ENCODE measurements at places on chromosomes 13 and 19.

GRCh38 chr13:71464686-71465085 is 402.3 kb downstream of the DACH1 start:
- no peak for DNase-seq

DNA sequence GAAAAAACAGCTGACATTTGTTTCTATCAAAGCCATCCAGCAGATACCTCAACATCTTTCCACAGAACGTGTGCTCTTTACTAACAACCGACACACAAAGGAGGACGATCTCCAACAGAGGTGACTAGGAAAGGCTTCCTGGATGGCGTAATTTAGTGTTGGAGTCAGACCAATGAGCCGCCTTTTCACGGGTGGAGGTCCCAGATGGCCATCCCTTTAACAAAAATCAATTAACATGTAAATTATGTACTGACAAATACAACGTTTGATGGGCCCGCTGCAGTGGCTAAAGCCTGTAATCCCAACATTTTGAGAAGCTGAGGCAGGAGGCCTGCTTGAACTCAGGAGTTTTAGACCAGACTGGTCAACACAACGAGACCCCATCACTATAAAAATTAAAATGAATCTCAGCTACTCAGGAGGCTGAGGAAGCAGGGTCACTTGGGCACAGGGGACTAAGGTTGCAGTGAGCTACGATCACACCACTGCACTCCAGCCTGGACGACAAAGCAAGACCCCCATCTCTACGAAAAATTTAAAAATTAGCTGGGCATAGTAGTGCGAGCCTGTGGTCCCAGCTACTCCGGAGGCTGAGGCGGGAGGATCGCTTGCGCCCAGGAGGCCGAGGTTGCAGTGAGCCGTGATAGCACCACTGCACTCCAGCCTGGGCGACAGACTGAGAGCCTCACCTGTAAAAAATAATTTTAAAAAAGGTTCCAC is 1.2 kb upstream of the DPY19L3 start:
- DNase-seq, result no peak

GRCh38 chr13:98050041-98050466 is 92.8 kb upstream of the FARP1 start:
- no peak for DNase-seq

GRCh38 chr13:38854226-38854625 is 136.4 kb downstream of the STOML3 start:
- DNase-seq, result no peak
